ENCODE measurements at places on chromosomes 7 and 10. TPM values are rescaled to one million over a fixed set of nuclear protein-coding genes. Genes with fewer than 3 reads are reported as not detected.

Gene CALML5
- not detected for total RNA-seq

DNA sequence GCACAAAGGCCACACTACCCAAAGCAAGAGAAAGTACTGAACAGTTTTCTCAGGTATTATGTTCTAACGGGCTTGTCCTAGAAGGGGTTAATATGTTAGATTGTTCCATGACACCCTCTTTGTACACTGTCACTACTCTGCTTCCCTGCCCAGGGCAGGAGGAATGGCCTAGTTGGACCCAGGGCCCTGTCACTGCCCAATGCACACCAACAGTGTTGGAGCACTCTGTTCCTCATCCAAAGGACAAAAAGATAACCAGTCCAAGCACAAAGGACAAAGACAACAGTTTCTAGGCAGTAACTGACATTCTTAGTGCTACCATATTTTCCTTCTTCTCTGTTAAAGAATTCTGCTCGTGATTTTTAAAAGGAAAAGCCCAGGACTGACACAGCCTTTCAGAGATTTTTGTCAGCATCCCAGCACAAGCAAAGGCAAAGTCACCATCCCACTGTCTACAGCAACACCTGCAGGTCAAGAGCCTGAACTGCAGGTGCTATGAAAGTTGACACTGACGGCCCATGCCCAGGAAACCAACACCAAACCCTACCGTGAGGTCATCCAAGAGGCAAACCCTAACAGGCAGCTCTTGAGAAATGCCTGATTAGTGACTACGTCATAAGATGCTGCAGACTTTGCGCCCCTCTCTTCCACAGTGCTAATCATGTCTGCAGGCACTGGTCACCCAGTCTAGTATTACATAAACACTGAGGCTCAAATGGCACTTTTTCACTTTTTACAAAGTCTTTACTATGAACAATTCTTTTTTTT is 13.2 kb downstream of the NUDCD3 start:
- peak; percentile 87 for DNase-seq

Gene CEP41
- total RNA-seq = 32.0 TPM

Gene OR9A2
- total RNA-seq = not detected

- no peak for DNase-seq
Measured at GRCh38 chr10:132783165-132783939, 2.6 kb downstream of the NKX6-2 start.

GRCh38 chr10:71187600-71187999 is 24.8 kb upstream of the UNC5B start:
- peak; percentile 2 for DNase-seq

DNA sequence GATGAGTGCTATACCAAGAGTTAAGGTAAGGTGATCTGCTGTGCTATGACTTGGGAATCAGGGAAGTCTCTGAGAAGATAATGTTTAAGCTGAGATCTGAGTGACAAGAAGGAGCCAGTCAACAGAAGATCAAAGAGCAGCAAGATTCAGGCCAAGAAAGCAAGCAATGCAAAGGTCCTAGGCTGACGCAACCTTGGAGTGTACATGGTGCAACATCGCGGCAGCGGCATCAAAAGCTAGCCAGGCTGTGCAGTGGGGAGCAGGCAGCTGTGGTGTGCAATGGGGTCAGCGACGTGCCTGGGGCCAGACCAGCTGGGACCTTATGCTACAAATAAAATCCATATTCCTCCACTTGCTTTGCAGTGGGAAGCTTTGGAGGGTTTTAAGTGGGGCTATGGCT is 324.1 kb downstream of the LRMDA start:
- DNase-seq = no peak

Gene ANKRD61
- total RNA-seq = 1.2 TPM

Gene LLCFC1
- total RNA-seq = not detected

DNA sequence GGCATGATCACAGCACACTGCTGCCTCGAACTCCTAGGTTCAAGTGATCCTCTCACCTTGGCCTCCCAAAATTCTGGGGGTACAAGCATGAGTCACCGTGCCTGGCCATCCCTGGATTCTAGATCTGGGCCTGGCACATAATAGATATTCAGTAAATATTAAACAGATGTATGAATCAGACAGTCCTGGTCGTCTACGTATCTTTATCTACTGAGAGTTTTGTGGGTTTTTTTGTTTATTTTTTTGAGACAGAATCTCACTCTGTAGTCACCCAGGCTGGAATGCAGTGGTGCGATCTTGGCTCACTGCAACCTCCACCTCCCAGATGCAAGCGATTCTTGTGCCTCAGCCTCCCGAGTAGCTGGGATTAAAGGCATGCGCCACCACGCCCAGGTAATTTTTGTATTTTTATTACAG is 24.3 kb upstream of the ITGB1 start:
- DNase-seq = peak; percentile 85

DNA sequence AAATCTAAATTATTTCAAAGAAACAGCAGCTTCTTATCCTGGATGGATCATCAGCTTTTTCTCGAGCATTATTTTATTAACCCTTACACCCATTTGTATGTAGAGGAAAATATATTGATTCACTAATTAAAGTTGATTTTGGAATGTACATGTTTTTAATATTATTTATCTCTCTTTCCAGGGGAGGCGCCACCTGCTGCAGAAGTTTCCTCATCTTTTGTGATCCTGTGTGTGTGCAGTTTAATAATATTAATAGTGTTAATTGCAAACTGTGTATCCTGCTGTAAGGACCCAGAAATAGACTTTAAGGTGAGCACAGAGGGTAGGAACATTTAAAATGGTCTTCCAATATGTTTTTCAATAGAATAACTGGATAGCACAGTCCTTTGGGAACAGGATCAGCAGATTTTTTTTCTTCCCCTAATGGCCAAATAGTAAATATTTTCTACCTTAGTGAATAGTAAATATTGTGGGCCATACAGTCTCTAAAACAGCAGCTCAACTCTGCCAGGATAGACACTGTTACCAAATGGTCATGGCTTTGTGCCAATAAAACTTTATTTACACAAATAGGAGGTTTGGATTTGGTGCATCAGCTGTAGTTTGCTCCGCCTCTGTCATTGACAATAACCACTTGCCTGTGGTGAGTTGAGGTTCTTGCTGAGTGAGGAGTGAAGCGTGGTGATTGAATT is 30.6 kb downstream of the LMTK2 start:
- no peak for DNase-seq

DNA sequence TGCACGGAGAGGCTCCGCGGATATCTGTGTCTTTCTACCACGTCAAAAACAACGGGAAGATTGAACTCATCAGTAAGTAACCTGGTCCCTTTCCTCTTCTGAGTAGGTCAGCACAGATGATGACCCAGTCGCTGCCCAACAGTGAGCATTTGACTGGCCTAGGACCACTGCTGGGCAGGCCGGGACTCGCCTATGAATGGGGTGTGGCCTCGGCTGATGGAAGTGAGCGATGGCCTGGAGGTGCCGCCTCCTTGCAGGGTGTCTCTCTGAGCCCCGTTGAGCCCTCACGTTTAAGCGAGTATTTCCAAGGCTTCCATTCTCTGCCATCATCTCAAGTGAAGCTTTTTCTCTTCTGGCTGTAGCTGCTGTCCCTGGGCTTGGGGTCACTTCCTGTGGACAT is 18.1 kb downstream of the EIF3B start:
- DNase-seq = no peak

Data from M059J (cell line).